ENCODE measurements at places on chromosomes 4 and X.

GRCh38 chr4:27791640-27792039, 931.0 kb downstream of the STIM2 start:
- DNase-seq, result no peak

DNA sequence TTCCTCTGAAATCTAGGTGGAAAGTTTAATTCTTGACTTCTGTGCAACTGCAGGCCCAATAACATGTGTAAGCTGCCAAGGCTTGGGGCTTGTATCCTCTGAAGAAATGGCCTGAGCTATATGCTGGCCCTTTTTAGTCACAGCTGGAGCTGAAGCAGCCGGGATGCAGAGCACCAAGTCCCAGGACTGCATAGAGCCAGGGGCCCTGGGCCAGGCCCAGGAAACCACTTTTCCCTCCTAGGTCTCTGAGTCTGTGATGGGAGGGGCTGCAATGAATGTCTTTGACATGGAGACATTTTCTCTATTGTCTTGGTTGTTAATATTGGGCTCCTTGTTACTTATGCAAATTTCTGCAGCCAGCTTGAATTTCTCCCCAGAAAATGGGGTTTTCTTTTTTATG, 588.5 kb downstream of the CENPC start:
- DNase-seq, result no peak

DNA sequence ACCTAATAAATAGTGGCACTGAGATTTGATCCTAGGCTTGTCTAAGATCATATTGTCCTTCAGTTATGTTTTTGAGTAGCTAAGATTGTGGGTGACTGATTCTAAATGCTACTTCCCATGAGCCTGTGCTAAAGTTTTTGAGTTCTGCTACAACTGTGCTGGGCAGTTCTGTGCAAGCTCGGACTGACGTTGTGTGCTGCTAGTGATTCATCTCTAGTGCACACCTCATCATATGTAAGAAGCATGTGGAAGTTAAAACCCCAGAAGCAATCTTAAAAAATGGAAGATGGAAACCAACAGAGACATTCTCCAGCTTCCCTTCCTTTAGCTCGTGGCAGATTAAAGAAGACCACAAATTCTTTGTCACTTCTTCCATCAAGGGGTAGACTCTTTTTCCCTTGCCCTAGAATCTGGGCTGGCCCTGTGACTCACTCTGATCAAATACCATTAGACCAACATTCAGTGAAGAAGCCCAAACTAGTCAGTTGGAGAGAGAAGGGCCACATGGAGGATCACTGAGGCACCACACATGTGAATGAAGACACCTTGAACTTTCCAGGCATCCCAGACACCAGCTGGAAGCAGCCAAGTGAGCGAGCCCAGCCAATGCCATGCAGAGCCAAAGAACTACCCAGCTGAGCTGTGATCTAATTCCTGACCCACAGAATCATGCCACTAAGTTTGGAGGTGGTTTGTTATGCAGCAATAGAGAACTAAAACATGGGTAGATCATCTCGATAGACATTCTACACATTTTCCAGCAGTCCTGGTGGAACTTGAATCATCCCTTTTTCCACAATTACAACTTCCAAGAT, 16.8 kb downstream of the ARHGAP6 start:
- no peak for DNase-seq

GRCh38 chr4:81084634-81085033, 54.1 kb downstream of the BMP3 start:
- DNase-seq, result peak; percentile 18

GRCh38 chrX:1488141-1488540, 35.4 kb upstream of the ASMTL start:
- no peak for DNase-seq

DNA sequence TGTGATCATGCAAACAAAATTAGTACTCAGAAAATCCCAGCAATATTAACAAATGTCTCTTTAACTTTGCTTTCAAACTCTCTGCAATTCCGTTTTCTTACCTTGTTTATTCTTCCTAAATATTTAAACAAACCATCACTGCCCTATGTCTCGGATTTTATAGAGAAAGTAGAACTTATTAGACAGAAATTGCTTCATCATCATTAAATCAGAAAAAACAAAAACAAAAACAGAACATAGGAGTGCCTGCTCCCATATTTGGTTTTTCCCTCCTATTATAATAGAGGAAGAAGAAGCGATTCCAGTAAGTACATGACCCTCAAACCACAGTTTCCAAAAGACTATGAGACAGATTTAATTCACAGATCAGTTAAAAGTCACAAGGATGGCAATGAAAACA, 1228.0 kb downstream of the RPA4 start:
- DNase-seq, result no peak

DNA sequence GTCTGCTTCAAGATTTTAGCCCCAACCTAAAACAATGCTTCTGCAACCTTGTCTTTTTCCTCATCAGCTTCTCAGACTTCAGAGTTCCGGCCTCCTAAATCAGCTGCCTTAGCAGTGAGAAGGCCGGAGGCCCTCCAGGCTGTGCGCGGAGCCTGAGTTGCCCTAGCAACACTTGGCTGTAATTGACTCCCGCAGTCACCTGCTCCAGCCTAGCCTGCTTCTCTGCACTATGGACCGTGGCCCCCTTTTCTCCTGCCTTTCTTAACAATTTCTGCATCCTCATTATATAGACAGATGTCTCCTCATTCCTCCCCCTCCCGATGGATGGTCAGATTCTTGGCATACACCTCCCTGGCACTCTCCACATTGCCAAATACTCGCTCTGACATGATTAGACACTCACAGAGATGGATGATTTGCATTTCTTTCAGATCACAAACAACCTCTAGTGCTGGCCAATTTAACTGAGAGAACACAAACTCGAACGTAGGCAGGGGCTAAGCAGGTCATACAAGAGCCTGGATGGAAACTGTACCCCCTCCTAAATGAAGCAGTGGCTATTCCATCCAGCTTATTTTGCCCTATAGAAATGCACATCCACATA, 9.5 kb upstream of the HUWE1 start:
- DNase-seq, result no peak

- no peak for DNase-seq
Measured at GRCh38 chr4:76634220-76634619, 199.2 kb downstream of the SHROOM3 start.

DNA sequence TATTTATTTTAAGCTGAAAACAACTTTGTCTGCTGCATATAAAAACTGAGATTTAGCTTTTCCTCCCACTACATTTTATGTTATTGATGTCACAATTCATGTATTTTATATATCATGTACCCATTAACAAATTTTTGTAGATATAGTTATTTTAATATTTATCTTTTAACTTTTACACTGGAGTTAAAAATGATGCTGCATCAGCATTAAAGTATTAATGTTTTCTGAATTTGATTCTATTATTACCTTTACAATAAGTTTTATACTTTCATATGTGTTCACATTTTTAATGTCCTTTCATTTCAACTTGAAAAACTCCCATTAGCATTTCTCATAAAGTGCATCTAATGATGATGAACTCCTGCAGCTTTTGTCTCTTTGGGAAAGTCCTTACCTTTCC, 72.2 kb downstream of the CWH43 start:
- DNase-seq, result no peak

DNA sequence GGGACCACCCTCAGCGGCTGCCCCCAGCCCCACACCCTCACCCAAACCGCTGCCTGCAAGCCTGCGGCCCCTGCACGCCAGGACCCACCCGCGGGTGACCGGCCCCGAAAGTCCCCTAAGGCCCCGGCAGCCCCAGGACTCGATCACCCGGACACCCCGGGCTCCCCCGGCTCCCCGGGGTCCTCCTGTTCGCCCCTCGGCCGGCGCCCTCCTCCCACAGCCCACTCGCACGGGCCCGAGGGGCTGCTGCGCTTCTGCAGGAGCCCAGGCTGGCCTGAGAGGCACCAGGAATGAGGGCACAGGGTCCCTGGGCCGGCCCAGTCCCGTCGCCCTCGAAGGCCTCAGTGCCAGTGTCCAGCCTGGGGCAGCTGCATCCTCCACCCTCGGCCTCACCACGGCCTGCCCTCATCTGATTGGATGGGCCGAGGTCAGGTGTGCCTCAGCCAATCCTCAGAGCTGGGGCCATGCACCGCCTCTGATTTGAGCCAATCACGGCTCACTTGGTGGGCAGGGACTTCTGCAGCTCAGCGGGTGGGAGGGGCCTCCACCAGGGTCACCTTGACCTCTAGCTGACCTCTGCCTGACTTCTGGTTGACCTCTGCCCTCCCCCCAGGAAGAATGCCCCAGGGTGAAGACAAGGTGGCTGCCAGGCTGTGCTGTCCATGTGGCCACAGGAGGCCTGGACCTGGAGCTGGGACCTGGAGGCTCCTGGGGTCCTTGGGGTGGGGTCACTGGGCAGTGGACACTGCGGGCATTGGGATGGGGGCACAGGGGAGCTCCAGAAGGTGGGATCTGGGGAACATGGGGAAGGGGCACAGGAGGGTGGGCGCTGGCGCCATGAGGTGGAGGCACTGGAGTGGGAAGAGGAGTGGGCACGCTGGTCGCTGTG, 97.6 kb upstream of the NKX1-1 start:
- peak; percentile 11 for DNase-seq

DNA sequence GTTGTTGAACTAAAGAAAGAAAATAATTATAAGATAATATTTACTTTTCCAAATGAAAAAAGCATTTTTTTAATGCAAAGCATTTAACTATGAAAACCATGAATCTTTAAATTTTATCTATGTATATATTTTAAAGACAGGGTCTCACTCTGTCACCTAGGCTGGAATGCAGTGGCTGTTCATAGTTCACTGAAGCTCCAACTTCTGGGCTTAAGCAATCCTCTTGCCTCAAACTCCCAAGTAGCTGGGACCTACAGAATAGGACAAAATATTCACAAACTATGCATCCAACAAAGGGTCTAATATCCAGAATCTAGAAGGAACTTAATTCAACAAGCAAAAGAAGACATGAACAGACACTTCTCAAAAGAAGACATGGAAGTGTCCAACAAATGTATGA, 55.9 kb upstream of the ALB start:
- no peak for DNase-seq
